ENCODE measurements at places on chromosomes 6 and 20.

GRCh38 chr6:136668571-136668970 lies 118.3 kb upstream of the MAP7 start:
- DNase-seq, result no peak

- no peak for DNase-seq
These were observed 30.4 kb downstream of the FYN start for GRCh38 chr6:111842891-111843290.

DNA sequence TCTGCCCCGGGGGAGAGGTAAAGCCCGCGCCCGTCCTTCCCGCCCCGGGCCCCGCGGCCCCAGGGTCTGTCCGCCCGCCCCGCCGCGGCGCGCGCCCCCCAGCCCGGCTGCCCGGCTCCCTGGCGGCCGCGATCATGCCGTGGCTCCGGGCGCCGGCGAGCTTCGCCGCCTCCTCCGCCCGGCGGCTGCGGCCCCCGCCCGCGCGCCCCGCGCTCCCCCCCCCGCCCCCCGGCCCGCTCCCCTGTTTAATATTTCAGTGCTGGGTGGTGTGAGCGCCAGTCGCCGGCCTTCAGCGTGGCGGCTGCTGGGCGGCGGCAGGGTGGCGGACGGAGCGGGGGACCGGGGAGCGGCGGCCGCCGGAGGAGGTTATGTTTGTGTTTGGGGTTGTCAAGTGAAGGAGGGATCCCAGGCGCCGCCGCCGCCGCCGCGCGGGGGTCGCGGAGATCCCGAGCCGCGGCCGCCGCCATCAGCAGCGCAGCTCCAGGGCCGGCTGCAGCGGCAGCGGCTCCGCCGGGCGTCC lies at the start of gene HIVEP1:
HIVEP1 (plus strand) TSS at position 275 of the 520 bp plus-strand sequence. CDS start 3,317 bp downstream, outside the sequence.
- DNase-seq, result peak; percentile 24

DNA sequence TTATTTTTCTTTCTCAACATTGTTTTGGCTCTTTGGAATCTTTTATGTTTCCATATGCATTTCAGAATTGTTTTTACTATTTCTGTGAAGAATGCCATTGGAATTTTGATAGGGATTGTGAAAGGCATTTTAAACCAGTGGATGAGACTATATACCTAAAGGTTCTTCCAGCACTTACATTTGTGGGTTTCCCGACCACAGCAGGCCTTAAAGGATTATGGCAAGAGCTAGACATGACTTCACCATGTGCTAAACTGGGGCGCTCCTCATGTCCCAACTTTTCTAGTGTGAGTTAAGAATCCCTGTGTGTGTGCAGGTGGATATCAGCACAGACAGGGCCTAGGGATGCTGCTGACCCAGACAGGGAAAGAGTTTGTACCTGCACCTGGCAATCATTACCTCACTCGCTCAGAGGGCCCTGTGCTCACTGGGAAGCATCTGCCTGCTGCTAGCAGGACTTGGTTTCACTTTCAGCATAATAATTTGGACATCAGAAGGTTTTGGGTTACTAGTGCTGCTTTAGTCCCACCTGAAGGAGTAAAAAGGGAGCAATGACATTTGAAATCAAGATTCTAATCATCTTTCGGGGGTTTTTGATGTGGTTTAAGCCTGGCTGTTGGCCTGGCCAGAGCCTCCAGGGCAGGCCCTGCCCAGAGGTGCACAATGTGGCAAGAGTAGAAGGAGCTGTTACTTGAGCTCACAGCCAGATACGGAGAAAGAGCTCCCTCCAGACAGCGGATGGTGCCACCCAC lies 137.1 kb downstream of the CDC5L start:
- DNase-seq, result no peak

- DNase-seq, result no peak
These were observed 97.4 kb upstream of the DST start for GRCh38 chr6:56739836-56740815.

DNA sequence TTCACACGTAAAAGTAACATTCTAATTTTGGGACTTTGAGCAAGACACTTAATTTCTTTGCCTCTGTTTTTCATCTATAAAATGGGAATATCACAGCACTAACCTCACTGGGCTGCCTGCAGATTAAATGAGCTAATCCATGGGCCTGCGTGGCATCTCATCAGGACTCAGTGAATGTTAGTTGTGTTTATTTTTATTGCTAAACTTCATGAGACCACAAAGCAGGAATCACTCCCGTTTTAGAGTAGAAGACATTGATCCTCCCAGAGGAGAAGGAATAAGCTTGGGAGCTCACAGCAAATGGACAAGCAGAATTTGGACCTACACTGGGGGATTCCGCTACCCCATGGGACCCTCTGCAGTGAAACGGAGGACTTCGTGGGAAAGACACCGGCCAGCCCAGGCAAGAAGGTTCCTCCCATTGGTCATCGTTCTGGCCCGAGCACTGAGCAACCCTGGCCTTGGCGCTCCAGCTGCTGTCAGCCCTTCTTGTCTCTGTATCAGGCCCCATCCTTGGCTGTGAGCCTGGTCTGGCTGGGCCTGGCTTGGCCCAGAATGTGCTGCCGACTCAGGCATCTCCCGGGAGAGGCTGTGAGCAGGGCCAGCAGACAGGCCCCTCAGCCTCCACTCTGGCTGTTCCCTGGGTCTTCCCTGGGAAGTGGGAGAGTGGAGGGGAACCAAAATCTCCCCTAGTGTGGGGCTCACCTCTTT lies 79.8 kb downstream of the NFATC2 start:
- no peak for DNase-seq

GRCh38 chr6:17233531-17233930 lies 47.6 kb upstream of the RBM24 start:
- DNase-seq, result no peak

DNA sequence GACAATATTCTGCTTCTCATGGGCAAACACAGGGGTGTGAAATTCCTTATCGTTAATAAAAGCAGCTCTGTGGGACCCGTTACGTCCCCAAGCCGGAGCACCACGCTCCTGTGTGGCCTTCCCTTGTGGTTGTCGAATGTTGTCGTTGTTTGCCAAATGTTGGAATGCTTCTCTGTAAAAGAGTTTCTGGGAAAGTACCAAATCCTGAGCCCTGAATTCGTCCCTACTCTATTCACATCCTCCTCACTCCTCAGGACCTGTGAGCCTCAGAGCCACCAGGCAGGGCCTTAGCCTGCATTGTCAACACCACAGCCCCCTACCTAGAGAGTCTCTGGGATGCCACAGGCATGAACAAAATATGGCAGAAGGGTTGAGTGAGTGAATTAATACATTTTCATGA lies 64.0 kb downstream of the THBS2 start:
- no peak for DNase-seq

GRCh38 chr20:46324960-46325703 lies 16.8 kb upstream of the CDH22 start:
- DNase-seq, result no peak

- peak; percentile 74 for DNase-seq
These were observed 20.6 kb upstream of the ECI2 start for GRCh38 chr6:4155848-4156466.

DNA sequence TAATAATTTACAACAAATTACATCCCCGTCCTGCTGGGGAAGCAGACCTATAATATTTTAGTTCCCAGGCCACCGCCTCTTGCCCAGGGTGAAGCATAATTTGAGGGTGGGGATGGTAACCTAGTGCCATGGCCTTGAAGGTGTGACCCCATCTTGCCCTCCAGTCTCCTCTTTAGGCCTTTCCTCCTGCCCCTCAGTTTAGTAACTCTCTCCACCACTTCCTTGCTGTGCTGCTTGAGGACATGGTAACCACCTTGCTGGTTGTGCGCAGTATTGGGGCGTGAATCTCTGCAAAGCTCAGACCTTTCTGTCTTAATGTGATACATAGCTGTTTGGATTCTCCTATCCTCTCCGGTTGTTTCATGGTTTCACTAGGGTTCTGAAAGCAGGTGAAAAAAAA lies 16.6 kb downstream of the SNX9 start:
- DNase-seq, result no peak

DNA sequence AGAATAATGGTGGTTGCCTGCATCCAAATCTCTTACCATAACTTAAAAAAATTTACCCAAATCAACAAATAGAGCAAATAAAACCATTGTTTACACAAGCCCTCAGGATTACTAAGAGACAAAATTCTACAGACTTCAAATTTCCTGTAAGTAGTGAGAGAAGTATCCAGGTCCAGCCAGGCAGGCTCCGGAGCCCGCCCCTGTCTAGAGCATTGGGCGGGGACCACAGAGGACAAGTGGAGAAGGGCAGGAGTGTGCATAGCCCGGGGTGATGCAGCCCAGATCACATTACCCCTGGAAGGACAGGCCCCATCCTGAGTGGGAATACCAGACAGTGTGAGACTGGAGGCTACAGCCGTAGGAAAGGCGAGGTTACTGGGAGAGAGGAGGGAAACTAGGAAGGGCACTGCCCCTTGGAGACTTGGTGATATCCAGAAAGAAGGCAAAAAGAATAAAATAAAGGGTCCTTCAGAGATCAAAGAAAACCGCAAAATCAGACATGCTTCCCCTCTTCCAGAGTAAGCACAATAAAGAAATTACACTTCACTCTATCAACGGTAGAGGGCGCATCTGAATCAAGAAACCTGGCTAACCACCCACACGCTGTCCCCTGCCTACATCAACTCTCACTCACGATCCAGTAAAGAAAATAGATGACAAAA lies 26.6 kb downstream of the RIN2 start:
- peak; percentile 60 for DNase-seq

DNA sequence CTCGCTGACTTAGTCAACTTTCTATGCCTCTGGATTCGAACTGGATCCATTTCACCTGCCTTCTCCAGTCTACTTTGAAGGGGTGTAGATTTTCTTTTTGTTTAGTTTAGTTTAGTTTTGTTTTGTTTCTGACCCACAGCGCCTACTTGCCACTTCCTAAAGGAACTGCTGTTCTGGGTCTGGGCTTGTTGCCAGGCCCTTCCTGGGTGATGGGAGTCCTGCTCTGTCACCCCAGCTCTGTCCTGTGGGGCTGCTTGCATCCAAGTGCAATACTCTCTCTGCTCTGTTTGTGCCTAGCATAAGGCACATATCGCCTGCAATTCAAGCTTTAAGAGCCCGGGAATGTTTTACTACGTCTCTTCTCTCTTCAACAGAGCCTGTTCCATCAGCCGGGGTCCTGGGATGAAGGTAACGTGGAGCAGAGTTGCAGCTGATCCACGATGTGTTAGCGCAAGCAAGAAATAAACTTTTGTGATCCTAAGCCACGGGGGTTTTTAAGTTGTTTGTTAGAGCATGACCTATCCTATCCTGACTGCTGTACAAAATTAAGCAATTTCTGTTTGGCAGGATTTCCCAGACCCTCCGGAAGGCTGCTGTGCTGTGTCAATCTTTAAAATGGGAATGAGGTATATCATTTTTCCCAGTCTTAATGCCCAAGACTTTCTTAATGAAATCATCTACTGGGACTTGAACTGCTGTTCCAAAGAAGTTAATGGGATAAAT lies 30.9 kb upstream of the TAGAP start:
- DNase-seq, result no peak

DNA sequence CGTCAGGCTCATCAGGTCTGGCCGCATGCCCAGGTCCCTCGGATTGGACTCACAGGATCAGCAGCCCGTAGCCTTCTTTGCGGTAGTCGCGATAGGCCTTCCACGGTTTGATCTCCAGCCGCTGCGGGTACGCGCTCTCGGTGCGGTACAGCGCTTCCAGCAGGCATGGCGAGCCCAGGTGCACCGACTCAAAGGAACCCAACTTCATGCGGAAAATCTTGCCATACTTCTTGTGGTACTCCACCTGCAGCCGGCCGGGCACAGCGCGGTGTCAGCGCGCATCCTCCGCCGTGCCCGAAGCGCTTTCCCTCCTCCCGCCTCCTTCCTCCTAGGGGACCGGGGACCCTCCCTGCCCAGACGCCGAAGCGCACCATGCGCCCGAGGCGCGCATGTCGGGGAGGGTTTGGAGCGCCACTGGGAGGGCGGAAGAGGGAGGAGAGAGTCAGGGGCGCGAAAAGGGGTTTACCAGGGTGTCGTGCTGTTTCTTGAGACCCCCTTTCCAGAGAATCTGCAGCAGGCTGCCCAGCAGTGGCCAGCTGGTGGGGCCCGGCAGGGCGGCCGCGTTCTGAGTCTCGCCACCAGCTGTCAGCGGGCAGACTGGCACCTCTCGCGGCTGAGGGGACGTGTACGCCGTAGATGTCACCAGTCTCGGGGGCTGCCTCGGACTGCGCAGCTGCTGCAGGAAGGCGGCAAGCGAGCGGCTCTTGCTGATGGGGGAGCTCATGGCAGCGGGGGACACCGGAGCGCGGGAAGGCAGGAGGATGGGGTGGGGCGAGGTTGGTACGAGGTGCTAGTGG lies 732 bp downstream of the CYP24A1 start:
- DNase-seq, result no peak

GRCh38 chr6:51261691-51262090 lies 443.0 kb downstream of the TFAP2B start:
- DNase-seq, result no peak

DNA sequence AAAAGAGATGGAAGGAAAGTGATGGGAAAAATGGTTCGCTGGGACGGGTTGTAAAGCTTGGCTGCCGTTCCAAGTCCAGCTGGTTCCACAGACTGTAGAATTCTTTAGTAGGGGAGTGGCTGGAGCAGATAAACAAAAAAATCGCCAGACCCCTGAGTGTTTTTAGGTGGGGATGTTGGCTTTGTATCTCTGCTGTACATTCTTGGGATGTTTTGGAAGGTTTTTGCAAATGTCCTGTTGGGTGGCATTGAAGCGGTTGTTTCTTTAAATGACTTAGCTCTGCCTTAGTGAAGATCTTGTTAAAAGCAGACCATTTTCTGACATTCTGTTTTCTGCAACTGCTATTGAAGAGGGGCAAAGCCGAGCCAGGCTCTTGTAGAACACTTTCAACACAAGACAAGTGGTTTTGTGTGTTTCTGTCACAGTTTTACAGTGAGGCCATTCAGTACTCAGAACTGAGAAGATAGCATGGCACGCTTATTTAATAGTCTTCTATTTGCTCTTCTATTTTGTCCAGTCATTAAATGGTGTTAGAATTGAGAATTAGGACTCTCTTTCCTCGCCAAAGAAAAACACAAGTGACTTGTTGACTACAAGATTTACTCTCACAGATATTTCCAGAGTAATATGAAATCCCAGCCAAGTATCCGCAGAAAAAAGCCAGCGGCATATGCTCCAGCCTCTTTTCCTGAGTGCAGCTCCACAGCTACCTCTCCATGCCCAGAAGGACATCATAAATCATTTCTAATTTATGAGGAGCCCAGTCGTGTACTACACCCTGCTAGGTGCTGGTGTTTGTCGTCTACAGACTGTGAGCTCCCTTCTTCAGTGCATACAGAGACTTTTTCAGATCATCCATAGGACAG lies 65.8 kb downstream of the PHACTR2 start:
- no peak for DNase-seq

DNA sequence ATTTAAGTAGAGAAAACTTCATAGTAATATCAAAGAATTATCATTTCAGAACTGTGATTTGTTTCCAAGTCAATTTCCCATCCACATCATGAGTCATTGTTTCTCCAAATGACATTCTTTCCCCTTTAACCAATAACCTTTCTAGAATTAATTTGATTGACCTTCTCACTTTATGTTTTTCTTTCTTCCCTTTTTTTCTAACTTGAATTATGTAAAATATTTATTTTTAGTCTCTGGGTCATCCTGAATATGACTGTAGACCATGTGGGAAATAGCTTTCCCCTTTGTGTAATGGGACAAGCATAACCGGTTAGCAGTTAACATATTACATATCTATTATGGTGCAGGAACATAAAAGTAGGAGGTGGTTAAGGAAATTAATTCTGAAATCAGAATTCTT lies 291.1 kb downstream of the GJA1 start:
- no peak for DNase-seq

- peak; percentile 53 for DNase-seq
These were observed 10.6 kb downstream of the TOX2 start for GRCh38 chr20:43925215-43925614.

GRCh38 chr6:35248300-35248699 lies 11.2 kb upstream of the ZNF76 start:
- DNase-seq, result no peak
